ENCODE measurements at places on chromosomes 6 and 20.

GRCh38 chr6:119129148-119129967, 50.9 kb upstream of the FAM184A start:
- DNase-seq, result no peak

DNA sequence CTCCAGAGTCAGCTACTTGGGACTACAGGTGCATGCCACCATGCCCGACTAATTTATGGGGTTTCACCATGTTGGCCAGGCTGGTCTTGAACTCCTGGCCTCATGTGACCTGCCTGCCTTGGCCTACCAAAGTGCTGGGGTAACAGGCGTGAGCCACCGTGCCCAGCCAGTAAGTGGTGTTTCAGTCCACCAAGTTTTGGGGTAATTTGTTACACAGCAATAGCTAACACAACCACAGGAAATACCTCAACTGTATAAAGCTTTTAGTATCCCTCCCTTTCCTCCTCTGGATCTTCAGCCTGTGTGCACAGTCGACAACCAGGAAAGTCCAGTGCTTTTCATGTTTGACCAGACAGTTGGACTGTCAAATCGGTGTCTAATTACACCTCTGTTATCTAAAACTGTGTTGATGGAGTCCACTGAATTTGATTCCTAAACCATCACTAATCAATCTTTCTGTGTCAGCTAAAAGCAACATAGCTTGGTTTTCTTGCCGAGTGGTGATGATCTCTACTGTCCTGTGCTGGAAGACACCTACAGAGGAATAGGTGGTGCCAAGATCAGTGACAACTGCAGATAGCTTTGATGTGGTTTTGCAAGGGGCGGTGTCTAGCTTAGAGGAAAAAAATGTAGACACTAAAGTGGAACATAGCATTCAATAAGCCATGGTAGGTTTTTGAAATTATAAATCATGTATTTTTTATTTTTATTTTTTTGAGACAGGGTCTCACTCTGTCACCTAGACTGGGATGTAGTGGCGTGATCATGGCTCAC, 22.2 kb upstream of the ZBTB2 start:
- DNase-seq, result no peak

GRCh38 chr20:46333161-46333991, 25.1 kb upstream of the CDH22 start:
- DNase-seq, result no peak

DNA sequence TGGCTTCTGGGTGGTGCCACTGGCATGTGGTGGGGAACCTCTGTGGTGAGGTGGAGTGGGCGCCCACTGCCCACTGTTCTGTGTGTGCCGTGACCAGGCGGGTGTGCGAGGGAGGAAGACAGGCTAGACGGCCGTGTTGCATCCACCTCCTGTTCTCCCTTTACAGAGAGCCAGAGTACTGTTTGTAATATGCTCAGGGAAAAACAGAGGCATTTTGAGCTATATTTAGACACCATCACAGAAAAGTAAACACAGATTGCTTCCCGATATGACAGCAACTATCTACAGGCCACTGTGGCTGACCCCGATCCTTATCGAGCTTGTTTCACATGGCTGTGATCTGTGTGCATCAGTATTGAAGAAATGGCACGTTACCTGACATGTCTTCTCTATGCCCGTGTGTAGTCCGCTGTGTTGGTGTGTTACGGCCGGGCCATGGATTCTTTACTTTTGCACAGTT, 45.6 kb downstream of the ARID1B start:
- no peak for DNase-seq

- no peak for DNase-seq
Observed at GRCh38 chr6:3773678-3774298, 22.3 kb upstream of the PXDC1 start.

Data from spleen (tissue), 13 donors.